ENCODE measurements at places on chromosomes 6 and 20.

GRCh38 chr20:38915355-38915754, 10.9 kb upstream of the FAM83D start:
- DNase-seq: no peak

DNA sequence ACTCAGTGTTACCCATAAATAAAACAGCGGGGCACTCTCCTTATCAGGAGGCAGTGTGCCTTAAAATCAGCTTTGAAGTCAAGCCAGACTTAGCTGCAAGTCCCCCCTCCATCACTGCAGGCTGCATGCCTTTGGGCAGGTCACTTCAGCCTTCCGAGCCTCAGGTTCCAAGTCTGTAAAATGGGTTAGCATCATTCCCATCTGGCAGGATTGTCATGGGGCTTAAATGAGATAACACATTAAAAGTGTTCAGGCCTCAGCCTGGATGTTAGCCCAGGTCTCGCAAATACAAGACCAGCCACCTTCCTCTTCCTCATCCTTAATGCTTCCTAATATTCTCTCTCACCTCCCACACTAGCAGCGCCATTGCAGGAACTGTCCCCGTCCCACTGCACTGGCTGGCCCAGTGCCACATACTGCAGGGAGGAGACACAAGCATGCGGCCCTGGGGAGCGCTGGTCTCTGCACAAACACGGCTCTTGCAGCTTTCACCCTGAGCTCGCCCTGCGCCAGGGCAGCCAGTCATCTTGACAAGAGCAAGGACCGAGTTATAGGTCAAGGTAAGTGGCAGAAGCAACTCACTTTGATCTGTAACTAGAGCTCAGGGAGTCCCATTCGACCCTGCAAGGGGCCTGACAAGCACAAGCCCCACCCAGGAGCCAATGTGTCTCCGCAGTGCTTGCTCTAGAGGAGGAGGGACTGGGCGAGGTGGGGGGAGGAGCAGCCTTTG, 564.6 kb upstream of the AGPAT4 start:
- no peak for DNase-seq

DNA sequence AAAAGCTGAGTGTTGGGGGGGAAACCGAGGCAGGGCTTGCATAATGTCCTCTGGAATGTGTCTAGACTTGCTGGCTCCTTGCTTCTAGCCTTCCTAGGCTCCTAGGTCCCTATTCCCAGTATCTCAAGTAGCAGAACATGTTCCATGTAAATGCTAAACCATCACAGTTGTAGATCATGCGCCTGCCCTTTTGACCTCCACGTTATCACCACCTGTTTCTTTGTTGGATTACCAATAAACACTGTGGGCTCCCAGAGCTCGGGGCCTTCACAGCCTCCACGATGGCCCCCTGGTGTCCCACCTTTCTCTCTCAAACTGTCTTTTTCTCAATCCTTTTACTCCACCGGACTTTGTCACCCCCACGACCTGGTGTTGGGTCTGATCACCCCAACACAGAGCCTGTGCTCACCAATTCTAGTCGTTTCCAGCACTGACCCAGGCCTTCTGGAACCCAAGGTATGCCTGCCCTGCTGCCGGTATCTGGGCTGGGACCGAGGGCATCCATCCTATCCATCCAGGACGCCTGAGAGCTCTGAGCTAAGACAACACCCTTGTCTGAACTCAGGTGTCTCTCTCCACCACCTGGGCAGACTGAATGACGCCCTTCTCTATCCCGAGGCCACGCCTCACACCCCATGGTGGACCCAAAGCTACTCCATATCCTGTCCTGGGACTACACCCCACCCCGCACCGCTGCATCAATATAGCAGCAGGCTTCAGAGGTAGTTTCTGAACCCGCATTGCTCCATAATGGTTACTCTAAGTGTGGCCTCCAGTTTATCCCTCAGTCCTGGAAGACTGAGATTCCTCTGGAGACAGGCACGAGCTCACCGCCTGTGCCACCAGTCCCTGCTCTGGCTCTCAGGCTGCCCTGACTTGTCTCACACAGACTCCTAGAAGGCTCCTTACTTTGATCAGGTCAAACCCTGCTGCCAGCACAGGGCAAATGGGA, 9.3 kb upstream of the PRR18 start:
- no peak for DNase-seq

DNA sequence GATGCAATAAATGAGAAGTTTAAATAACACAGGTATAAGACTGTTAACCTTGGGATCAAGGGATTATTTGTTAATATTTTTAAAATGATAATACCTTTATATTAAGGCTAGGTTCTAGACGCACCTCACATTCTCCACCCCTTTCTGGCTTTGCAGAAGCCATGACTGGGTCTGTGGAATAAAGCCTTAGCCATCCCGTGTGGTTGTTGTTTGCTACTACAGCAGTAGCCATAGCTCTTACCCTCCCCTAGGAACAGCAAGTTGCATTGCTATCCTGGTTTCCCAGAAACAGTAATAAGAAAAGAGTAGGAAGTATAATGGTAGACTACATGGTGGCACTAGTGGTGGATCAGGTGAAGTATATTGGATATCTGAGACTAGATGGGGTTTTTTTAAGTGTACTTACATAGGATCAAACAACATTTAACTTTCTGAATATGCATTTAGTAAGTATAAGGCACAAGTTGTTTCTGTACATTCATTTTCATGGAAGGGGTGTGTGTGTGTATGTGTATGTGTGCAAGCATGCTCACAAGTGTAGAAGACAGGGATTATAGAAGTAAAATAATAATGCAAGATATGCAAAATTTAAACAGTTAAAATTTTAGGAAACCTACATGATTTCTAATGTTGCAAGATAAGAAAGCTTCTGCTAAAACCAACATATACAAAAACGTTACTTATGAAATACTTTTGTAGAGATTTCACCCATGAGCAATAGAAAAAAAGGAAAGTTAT, 384.2 kb downstream of the PRKN start:
- no peak for DNase-seq

GRCh38 chr6:41964201-41964887, 22.7 kb upstream of the CCND3 start:
- no peak for DNase-seq

- no peak for DNase-seq
Observed at GRCh38 chr6:112017760-112018537, 36.0 kb upstream of the CCN6 start.

GRCh38 chr20:10611357-10611756, 62.4 kb downstream of the JAG1 start:
- no peak for DNase-seq

DNA sequence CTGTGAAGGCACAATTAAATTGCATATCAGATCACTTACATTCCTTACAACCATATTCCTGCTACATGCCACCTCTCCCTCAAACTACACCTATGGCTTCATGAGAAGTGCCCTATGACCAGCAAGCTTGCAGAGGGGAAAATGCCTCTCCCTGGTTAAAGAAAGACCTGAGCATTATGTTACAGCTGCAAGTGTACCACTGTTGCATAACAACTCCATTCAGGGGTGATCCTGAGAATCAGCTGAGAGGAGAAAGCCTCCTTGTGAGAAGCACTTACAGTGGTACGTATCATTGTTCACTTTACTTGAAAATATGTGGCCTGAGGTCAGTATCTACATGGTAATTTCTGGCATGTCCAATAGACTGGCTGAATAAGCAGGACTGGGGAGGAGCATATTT, 20.0 kb downstream of the PDSS2 start:
- no peak for DNase-seq

GRCh38 chr6:89204096-89204495, 13.1 kb downstream of the GABRR1 start:
- DNase-seq: no peak

DNA sequence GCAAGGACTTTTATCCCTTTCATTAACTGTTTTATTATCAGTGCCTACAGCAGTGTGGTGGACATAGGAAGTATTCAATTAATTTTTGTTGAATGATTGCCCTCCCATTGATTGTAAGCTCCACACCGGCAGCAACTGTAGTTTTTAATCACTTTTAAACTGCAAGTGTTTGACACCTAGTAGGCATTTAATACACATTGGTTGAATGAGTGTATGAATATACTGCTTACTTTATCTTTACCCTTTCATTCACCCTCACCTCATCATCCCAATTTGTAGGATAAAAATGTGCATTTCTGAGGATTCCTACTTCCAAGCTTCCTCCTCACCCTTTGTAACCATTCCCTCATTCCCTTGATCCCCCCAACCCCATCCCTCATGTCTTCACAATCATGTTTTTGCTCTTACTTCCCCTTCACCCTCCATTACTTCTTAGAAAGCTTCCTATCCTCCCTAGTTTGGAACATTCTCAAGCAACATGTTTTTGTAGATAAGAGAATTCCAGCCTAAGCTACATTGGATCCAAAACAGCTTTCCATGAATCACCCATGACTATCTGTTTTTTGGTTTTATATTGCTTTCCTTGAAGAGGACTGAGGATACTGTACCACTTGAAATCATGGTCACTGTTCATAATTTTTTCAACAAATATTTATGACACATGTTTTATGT, 955 bp upstream of the SLC26A8 start:
- DNase-seq: no peak

- DNase-seq: no peak
Observed at GRCh38 chr6:24378473-24379097, 20.7 kb upstream of the DCDC2 start.
